HS-27A (cell line): ENCODE measurements at places on chromosomes 6 and 20.

DNA sequence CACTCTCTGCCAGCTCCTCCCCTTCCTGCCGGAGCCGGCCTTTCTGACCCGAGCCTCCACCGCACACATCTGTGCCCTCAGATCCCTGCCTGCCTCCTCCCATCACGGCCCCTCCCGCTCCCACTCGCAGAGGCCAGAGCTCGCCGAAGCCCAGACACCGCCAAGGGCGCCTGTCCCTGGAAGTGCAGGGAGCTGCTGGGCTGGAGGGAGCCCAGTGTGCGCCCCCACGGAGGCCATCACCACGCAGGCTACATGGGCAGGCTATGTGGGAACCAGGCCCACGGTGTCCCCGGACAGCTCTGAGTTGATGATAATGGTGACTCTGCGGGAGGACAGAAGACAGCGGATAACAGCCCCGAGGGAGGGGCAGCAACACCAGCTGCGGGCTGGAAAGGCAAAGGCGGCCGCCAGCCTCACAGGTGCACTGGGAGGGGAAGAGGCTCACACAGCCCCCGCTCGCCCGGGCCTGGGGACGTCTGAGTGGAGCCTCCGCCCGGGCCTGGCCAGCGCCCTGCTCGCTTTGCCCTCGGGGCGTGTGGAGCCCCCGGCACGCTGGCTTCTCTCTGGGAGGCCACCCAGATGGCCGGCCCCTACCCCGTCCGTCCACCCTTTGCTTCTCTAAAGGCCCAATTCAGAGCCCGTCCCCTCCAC lies 154.9 kb downstream of the DLL1 start:
- no peak for DNase-seq

- DNase-seq, result no peak
Observed at GRCh38 chr6:37558168-37558567, 58.5 kb upstream of the CCDC167 start.

- DNase-seq, result no peak
Observed at GRCh38 chr6:169521825-169522224, 180.0 kb downstream of the WDR27 start.

DNA sequence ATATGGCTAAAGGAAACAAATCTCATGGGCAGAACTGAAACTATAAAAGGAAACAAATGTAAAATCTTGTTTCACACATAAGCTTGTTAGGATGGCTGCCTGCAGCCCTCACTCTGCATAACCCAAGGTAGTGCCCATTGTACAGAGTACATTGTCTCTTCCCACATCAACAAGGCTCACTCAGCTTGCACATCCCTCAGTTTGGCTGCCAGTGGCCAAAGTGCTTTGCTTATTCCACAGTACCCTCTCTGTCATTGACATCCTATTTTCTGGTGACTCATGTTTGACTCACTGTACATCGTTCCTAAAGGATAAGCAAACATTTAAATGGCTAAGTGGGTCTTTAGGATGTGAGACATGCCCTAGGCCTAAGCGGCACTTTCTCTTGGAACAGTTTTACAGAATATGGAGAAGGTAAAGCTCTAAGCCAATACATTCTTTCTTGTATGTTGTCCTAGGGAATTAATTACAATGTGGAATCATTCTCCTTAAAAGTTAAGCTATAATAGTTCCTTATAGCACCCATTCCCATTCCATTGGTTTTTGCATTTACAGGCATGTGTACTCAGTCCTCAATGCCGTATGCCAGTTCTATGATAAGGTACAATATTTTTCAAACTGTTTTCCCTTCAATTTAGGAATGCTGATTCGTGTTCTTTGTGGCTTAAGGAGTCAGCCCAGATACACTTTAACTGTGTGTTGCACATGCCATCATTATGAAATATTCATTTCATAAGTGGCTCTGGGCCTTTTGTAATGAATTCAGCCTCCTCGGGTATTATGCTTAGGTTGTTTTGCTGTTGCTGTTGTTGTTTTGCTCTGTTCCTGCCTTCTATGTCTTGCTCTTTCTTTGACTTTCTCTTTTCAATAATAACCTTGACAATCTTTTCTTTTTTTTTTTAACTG lies 5.5 kb downstream of the ANKEF1 start:
- peak; percentile 48 for DNase-seq

DNA sequence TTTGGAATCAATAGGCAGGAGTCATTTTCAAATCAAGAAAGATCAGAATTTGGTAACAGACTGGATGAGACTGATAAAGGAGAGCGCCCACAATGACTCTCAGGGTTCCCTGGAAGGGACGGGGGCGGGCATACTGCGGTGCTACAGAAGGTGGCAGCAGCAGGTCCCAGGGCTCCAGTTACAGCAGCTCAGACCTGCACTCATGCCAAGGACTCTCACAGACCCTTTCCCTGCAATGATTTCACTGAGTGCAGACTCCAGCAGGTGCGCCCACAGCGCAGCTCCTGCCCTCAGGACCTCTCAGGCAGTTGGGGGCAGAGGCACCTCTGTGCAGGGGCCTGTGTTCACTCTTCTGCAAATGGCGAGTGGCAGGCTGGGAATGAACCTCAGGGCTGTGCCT lies 359.8 kb downstream of the ZFAND3 start:
- DNase-seq, result no peak

- no peak for DNase-seq
Observed at GRCh38 chr6:108251252-108251651, 9.6 kb downstream of the SNX3 start.

DNA sequence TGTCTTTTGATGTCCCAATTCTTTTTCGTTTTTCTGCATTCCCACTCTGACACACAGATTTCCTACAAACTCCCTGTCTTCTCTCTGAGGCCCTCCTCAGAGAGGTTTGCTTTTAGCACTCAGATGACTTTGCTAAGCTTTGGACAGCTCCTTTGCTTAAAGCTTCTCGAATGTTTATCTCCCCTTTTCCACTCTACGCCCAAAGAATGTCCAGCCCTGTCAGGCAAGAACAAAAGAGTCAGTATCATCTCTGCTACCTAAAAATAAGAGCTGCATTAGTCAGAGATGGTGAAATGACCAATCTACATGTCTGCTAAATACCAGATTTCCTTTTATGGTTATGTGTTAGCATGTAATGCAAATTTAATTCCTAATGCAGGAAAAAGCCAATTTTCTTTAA lies 56.8 kb downstream of the PREP start:
- DNase-seq, result no peak

GRCh38 chr6:4947716-4948115 lies 56.1 kb downstream of the RPP40 start:
- DNase-seq, result no peak

DNA sequence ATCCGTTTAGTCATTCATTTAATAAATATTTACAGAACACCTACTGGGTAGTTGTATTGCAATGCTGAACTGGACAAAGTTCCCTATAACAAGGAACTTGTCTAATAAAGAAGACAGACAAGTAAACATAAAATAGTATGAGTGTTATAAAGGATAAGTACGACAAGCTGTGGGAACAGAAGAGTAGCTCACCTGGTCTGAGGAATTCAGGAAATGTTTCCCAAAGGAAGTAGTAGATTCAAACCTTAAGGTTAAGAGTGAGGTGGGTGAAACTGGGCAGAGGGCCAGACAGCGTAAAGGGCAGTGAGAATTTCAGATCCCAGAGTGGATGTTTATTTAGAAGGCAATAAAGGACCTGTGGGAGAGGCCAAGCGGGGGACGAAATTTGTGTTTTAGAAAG lies 72.3 kb upstream of the CD2AP start:
- DNase-seq, result no peak

GRCh38 chr6:105363100-105363754 lies 39.7 kb downstream of the PREP start:
- DNase-seq, result no peak

DNA sequence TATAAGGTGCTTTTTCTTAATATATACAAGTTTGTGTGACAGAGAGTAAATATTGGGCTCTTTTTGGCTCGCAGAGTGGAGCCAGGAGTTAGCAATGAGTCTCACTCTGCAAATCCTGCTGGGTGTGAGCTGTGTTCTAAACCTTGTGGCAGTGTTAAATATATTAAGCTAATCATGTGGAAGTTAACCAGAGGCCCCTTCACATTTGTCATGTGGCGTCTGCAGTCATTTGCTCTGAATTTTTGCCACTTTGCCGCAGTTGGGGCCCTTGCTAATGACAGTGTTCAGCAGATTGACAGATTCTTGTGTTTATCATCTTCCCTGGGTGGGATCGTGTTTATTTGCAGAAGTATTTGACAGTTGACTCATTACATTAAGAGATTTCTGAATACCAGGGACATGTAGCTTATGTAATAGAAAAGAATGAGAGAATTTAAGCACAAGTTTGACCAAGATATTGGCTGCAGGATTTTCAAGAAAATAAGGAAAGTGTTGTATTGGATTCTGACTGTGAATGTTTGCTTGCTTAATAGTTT lies 37.9 kb downstream of the SPATA2 start:
- no peak for DNase-seq

DNA sequence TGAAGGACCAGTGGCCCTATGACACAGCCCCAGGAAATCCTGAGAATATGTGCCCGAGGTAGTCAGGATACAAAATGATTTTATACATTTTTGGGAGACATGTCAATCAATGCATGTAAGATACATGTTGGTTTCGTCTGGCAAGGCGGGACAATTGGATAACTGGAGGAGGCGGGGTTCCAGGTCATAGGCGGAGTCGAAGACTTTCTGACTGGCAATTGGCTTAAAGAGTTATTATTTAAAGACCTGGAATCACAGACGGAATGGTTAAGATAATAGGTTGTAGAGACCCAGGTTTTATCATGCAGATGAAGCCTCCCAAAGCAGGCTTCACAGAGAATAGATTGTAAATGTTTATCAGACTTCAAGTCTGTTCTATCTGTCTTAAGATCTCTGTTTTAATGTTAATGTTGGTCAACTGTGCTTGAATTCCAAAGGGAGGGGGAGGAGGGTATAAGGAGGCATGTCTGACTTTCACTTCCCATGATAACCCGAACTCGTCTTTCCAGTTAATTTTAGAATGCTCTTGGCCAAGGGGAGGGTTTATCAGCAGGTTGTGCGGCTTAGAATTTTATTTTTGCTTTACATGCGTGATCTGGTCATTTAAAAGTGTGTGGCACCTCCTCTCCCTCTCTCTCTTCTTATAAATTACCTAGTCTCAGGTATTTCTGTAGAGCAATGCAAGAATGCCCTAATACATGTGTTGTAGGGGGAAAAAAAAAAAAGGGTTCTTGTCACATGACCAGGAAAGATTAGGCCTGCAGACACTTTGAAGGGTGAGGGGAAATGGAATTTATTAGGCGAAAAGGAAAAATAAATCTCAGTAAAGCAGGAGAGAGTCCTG lies 230.7 kb downstream of the NFATC2 start:
- no peak for DNase-seq

DNA sequence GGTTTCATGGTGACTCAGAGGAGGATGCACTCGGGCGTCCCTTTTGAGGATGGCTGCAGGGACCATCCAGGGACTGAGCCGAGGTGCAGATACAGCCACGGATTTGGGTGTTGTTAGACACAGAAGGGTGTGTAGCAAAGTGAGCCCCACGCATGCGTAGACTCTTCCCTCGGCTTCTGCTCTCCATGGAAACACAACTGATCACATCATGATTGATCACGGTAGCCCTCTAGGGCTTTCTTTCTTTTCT lies 606 bp upstream of the ULBP1 start:
- no peak for DNase-seq

GRCh38 chr6:71125216-71125615 lies 163.4 kb upstream of the OGFRL1 start:
- DNase-seq, result no peak

DNA sequence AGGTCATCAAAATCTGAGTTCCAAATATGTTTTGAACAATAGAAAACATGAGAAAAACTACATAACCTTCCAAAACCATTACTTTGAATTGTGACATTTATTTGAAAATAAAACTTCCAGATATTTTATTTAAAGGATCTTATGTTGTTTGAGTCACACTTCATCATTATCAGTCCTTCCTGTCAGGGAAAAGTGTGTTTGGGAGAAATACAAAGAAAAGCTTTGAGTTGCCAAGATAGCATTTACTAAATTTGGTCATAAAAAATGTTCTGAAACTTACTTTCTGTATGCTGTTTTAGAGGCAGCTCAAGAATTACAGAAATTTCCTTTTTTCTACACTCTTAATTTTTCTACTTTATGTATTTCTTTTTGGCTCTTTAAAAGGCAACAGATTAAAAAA lies 208.2 kb upstream of the RIN2 start:
- DNase-seq, result no peak

- no peak for DNase-seq
Observed at GRCh38 chr20:48281501-48281900, 496.2 kb upstream of the SULF2 start.

DNA sequence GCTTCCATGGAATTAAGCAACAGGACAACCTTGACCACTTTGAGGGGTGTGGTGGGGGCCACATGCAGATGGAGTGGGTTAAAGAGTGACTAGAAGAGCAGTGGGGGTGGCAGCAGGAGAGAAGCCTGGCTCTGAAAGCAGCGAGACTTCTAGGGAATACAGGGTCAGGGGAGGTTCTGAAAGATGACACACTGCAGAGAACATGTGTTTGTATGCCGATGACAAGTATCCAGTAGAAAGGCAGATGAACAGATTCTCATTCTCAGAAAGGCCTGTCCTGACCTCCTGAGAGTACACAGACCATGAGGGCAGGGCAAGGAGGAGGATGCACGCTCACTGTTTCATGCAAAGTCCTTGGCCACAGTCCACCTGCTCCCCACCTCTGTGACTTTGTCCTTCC lies 2.9 kb downstream of the LPA start:
- DNase-seq, result no peak

DNA sequence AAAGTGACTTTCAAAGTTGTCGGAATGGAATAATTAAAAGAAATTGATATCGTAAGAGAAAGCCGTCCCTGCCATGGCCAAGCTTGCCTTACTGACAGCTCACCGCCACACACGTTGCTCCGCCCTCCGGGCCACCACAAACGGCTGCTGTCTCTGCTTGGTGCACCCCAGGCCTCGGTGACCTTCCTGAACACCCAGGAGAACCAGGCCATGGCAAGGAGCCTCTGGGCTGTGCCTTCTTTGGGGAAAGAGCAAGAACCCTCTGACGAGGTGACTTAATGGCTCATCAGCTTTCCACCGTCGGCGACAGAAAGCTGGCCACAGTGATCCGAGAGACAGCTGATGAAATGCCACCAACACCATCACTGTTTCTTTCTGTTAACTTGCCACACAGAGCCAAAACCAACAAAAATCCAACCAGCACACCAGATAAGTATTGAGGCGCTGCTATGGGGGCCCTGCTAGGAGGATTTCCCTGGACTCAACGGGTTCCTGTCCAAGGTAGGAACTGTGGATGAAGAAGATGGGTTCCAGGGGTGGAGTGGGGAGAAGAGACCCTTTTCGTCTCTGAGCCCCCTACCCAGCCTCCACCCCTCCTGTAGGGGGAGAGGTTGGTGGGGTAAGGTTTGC lies 61.4 kb downstream of the NPEPL1 start:
- DNase-seq, result no peak

GRCh38 chr6:159931846-159932245 lies 37.0 kb upstream of the IGF2R start:
- DNase-seq, result no peak

GRCh38 chr6:91268941-91269340 lies 682.1 kb upstream of the MAP3K7 start:
- no peak for DNase-seq

GRCh38 chr20:12528591-12529041 lies 480.2 kb upstream of the SPTLC3 start:
- DNase-seq, result no peak

- peak; percentile 40 for DNase-seq
Observed at GRCh38 chr6:135451617-135452190, 45.8 kb downstream of the AHI1 start.

- no peak for DNase-seq
Observed at GRCh38 chr6:15630202-15630601, 32.6 kb downstream of the DTNBP1 start.
